Hippocampal formation (tissue), 2 donors: ENCODE measurements at places on chromosomes 6 and 20.

- DNase-seq = peak; percentile 76
Measured at GRCh38 chr6:158559895-158560835, at the start of gene TMEM181. TMEM181 (plus strand) TSS chr6:158560091; CDS start chr6:158560225, 134 bp downstream.

DNA sequence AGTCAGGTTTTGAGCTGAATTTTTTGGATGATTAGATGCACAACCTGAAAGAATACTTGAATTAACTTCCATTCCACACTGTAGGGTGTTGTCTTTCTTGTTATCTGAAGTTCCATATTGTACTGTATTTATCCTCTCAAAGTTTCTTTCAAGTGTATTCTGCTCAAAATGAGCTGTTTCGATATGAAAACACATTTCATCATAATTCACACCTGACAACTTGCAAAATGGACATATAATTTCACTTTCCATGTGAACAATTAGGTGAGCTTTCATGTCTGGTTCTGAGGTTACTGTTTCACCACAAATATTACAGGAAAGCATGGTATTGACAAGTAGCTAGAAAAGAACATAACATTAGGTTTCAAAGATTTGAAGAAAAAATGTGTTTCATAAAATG, 1.7 kb downstream of the ZUP1 start:
- DNase-seq = no peak

DNA sequence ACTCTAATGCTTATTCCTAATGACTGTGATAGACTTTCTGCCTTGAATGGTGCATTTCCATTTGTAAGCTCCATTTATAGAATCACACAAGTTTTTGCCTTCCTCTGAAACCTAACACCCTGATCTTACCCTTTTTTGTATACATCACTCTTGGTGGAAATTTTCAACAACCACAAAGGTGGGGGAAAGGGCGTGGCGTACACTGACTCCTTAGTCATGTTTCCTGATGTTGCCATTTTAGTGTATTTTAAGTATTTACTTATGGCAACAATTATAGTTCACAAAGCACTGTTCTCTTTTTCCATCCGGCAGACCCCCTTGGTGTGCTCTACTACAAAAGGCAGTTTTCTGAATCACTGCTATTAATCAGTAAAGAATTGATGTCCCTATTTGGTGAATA, 92.0 kb downstream of the ATXN1 start:
- DNase-seq = no peak

DNA sequence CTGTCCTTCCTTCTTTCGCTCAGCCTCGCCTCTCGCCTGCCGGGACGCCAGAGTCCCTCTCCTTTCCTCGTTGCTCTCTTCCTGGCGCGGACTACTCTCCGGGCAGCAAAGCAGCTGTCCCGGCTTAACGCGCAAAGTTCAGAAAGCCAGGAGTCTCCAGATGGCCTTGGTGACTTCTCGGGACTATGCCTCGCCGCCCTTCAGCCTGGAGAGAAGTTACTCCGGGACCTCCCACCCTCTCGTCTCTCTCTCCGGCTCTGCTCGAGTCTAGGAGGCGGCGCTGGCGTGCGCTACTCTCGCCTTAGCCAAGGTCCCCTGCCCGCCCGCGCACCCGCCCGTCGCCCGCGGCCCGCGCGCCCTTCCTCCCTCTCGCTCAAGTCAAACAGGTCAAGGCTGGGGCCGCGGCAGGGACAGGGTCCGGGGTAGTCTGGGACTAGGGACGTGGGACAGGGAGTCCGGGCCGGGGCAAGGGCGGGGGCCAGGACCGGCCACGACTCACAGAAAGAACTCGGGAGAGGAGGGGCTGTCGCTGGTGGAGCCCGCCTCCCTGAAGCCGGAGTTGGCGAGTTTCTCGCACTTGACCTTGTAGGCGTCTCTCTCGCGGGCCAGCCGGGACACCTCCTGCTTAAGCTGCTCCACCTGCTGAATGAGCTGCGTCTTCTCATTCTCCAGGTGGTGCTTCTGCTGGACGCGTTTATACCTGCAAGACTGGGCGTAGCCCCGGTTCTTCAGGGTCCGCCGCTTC, 1.5 kb downstream of the MAFB start:
- DNase-seq = no peak

GRCh38 chr6:52341561-52342260, 20.2 kb upstream of the PAQR8 start:
- no peak for DNase-seq
